SJSA1 (cell line): ENCODE measurements at places on chromosomes 1 and 21.

DNA sequence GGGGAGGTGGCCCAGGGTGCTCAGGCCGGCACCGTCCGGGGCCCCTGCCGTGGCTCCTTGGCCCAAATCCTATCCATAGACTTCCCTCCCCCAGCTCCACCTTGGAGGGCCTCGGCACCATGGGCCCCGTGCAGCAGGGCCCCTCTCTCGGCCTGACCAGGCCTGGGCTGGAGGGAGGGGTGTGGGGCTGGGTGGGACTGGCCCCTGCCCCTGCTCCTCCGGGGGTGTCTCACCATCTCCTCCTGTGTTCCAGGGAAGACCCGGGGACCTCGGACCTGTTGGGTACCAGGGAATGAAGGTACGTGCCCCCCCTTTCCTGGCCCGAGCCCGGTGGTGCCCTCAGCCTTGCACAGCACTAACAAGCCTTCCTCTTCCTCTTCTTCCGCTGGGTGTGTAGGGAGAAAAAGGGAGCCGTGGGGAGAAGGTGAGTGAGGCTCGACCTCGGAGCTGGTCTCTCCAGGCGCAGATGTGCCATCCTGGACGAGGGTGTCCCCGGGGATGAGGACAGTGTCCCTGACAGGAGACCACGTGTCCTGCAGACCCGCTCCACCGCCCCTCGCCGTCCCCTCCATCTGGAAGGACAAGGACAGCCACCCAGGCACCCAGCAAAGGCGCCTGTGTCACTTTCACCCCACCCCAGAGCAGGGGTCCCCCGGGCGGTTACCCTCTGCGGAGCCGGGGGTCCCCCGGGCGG, 7.9 kb downstream of the COL6A1 start:
- DNase-seq, result no peak

- DNase-seq, result no peak
Measured at GRCh38 chr1:185570962-185571361, 163.2 kb upstream of the HMCN1 start.

- DNase-seq, result peak; percentile 31
Measured at GRCh38 chr1:22282364-22282995, 139.6 kb upstream of the WNT4 start.

DNA sequence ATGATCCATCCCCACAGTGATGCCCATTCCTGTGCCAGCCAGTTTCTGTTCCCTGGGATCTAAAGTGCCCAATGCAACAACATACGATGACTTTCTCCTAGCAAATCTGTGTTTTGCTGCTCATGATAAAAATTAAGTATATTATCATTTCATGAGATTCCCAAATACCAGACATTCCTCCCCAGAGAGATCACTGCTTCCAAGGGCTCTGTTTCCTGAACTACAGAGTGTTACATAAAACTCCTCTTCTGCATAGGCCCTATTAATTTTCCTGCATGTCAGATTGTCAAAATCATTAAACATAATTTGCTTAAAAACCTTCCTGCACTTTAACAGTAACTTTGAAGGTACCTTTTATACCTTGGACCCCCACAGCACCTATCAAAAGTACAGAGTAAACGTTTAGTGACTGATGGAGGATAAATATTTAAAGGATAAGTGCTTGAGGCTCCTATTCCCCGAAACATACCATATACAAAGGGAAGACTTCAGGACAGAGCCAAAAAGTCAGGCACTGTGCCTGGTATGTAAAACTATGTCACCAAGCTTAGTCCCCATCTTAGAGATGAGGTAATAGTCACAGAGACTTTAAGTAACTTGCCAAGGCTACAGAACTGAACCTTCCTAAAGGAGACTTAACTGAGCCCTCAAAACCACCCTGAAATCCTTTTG, 50.2 kb downstream of the SLC25A24 start:
- no peak for DNase-seq

DNA sequence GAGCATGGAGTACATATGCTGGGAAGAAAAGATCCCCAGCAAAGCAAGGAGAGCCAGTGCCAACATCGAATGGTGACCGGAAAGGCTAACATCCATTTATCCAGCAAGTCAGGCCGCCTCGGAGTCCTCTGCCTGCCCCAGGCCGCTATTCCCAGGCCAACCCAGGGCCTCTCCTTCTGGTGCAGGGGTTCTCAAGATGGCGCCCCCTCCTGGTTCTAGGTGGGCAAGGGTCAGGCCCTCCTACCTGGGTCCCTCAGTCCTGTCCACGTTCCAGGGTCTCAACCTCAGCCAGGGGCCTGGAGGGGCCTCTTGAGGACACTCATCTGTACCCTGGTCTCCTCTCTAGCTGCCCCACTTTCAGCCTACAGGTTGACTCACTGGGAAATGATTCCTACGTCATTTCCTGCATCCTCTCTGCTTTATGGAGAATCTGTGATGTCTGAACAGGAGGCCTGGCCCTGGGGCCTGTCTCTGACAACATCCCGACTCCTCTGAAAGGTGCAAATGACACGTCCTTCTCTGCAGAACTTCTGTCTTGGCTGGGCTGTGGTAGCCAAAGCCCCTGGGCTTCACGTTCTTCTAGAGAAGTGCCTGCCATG, 145.3 kb downstream of the PSMG1 start:
- DNase-seq, result no peak

- no peak for DNase-seq
Measured at GRCh38 chr21:30425826-30426225, at the start of gene KRTAP13-3. Gene KRTAP13-3 (minus strand): TSS chr21:30425926. CDS start chr21:30425912, 14 bp downstream.

DNA sequence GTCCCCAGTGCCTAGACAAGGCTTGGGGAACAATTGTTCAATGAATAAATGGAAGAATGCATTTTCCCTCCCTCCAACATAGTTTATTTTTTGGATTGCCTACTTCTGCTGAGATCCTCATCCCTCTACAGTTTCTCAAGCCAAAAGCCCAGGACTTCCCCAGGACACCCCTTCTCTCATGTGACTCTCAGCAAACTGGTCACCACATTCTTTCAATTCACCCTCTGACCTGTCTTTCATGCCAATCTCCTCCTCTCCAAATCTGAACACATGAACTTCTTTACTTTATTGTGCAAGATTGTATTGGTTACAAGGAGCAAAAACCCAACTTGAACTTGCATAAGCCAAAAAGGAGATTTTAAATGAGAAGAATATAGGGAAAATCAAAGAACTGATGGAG, 103.2 kb upstream of the JUN start:
- DNase-seq, result no peak

GRCh38 chr1:241265428-241265827, 91.6 kb downstream of the RGS7 start:
- DNase-seq, result no peak

- DNase-seq, result no peak
Measured at GRCh38 chr1:190274721-190275120, 202.9 kb downstream of the BRINP3 start.

DNA sequence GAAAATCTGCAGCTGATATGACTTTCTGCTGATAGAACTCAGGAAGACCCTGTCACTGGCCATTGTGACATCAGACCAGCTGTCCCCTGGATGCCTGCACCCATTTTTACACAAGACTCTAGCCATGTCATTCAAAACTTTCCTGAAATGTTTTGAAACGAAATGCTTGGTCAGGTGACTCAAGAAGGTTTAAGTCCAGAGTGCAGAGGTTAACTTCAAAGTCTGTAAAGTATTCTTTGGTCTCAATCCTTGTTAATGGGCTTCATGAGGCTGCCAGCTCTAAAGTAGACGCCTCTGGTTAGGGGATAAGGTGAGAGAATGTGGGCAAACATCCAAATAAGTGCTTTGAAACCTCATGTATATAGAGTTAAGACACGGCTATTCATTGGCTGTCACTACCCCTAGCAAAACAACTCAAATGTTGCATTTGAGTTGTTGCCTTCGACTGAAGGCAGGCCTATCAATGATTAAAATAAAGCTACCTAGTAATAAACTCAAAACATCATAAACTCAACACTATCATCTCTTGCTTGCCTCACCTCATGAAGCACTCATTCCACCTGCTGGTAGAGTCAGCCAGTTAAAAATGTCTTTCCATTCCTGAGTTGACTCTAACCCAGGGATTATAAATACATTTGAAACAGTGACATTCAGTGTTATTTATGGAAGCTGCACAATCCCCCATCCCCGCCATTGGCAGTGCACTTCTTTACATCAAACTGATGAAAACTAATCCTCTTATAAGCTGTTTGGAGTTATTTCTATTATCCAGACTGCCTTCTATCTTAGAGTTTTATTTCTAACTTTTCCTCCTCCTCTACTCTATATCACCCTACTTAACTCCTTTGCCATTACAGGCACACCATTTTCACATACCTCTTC, 26.0 kb downstream of the RABIF start:
- DNase-seq, result no peak

- no peak for DNase-seq
Measured at GRCh38 chr21:41951876-41952567, 1.8 kb downstream of the C2CD2 start.

- no peak for DNase-seq
Measured at GRCh38 chr1:211541720-211542477, 37.1 kb downstream of the SLC30A1 start.

- no peak for DNase-seq
Measured at GRCh38 chr1:22887491-22887890, 85.2 kb downstream of the LACTBL1 start.

- no peak for DNase-seq
Measured at GRCh38 chr1:36984675-36985074, 49.6 kb downstream of the GRIK3 start.

DNA sequence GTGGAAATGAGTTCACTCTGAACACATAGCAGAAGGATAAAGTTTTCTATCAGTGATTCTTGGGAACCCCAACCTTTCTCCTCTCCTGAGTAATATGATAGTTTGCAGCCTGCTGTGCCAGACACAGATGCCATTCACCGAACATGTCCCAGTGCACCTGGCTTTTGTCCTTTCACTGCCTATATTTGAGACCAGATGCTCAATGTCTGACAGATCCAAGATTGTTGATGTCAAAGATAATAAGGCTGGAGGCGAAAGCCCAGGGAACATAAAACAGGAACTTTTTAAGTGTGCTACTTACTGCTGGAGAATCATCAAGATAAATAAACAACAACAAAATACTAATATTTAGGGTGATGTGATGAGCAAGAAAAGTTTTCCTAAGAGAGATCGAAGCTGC, 139.3 kb downstream of the TIAM1 start:
- DNase-seq, result no peak

- peak; percentile 45 for DNase-seq
Measured at GRCh38 chr1:109649491-109649914, 6.4 kb upstream of the GSTM4 start.

DNA sequence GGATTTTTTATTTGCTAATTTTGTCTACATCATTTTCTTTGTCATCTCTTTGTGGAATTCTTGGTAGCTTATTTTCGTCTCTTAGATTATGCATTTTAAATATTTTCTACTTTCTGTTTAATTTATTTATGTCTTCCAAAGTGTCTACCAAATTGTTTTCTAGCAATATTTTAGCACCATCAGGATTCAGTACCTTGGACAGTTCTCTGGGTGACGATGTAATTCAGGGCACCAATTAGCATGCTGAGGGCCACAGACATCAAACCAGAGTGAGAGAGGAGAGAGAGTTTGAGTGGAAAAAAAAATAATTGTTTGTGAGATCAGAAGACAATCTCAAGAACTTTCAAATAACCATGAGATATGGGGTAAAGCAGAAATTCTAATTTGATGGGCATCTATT, 169.8 kb upstream of the CXADR start:
- DNase-seq, result no peak

DNA sequence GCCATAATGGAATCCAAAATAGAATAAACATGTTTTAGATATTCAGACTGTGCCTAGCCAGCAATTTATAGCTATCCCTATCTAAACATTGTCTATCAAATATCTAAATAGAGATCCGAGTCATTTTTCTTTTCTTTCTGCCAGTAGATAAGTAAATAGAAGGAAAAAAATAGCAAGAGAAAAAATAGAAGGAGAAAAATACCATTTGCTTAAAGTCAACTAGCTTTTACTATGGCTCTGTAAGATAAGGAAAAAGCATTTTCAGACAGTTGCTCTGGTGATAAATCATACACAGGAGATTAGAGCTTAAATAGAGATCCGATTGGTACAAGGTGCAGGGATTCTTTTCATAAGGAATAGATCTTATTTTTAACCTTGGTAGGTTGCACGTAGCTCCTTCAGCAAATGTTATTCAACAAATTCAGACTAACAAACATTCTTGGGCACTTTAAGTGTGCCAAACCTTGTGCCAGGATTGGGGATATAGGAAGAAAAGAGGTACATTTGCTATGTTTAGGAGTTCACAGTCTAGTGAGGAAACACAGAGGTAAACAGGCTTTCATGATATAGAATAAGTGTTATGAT, 70.1 kb upstream of the CCDC190 start:
- DNase-seq, result no peak

DNA sequence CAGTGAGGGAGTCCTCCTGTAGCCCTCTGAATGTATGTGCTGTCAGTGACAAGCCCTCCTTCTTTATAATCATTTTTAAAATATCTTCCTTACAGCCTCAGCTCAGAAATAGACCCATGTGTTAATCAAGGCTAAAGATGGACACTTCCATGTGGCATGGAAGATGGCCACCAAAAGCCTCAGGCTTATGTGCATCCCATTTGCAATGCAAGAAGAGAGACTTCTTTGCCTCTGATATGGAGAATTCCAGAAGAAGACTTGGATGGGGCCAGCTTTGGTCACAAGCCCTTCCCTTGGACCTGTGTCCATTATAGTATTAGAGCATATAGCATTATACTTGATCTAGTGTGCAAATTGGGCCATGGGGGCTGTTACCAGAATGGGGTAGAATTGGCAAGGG, 18.5 kb downstream of the CCDC185 start:
- no peak for DNase-seq

- no peak for DNase-seq
Measured at GRCh38 chr1:241767737-241768136, 80.3 kb upstream of the EXO1 start.

DNA sequence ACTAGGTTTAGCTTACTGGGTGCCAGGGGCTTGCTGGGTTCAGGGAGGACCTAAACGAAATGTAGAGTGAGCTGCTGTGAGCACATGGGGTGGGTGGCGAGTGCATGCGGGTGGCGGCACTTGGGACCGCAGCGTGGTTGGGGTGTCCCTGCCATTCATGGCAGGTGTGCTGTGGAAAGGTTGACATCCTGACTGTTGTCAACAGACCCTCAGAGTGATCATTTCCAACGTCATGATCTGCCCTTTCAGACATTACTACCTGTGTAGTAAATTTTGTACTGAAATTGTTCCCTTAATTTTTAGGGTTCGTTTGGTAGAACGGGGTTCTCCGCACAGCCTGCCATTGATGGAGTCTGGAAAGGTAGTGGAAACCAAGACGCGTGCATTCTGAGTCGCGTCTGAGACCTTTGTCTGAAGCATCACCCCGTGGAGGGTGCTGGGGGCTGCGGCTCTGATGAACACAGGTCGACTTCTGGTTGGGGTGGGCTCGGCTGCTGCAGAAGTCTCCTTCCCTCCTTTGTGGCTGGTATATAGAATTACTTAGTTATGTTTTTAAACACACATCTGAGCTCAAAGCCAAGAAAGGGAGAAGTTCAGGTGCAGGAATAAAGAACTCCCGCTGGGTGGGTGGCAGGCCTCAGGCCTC, 43.3 kb downstream of the S100B start:
- DNase-seq, result no peak

DNA sequence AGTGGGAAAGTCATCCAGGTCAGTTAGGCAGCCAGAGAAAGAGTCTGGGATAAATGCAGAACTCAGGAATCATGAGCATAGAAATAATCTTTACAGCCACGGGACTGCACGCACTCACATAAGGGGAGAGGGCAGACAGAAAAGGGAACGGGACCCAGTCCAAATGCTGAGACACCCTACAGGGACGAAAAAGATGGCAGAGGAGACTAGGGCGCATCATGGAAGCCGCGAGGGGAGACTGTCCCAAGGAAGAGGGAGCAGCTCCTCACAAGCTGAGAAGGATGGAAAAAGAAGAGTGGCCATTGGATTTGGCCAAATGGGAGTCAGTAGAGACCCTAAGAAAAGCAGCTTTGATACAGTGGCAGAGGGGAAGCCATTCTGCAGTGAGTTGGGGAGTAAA, 102.9 kb upstream of the TLR5 start:
- DNase-seq, result peak; percentile 29

GRCh38 chr1:28078262-28078661, 10.1 kb downstream of the EYA3 start:
- no peak for DNase-seq
